ENCODE measurements at places on chromosomes 5 and 9.

GRCh38 chr5:157230610-157231009 is 35.3 kb upstream of the CYFIP2 start:
- no peak overlapping the region for H3K27ac ChIP-seq
- no peaks in the 10 kb centered on the region for H3K4me1 ChIP-seq
- H3K27me3 ChIP-seq, result no peaks in the 10 kb centered on the region
- H3K36me3 ChIP-seq, result no peaks in the 10 kb centered on the region

- peaks cover 6% of the 10 kb centered on the region for H3K4me1 ChIP-seq
- H3K36me3 ChIP-seq, result no peaks in the 10 kb centered on the region
- no peak for DNase-seq
- H3K27me3 ChIP-seq, result no peaks in the 10 kb centered on the region
- no peak overlapping the region for H3K4me3 ChIP-seq
- no peak overlapping the region for H3K27ac ChIP-seq
Measured at GRCh38 chr5:54178991-54179390, 131.4 kb downstream of the ARL15 start.

DNA sequence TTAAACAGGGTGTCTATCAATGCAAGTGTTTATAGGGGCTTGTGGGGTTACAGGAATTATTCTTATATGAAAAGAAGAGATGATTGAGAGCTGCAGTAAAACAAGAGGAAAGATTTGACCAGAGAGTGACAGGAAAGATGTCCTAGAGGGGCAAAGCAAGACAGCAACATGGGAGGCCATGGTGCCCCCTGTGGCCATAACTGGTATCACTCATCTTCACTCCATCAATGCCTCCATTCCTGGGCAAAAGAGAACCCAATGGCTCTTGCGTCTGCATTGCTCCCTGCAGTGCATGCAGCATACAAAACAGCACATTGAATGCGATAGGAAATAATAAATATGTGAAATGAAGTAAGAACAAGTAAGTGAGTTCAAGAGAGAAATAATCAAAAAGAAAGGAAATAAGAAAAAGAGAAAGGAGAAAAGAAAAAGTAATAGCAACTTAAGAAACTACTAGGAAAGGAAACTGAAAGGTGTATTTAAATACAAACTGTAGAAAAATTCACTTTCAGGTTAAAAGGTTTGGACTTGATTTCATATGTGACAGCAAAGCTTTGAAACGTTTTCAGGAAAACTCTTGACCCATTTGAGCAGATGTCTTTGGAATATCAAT is 206.6 kb downstream of the SEMA5A start:
- H3K36me3 ChIP-seq, result no peaks in the 10 kb centered on the region
- H3K4me3 ChIP-seq, result no peak overlapping the region
- no peaks in the 10 kb centered on the region for H3K27me3 ChIP-seq
- H3K4me1 ChIP-seq, result peaks cover 6% of the 10 kb centered on the region

- no peaks in the 10 kb centered on the region for H3K4me1 ChIP-seq
- H3K27ac ChIP-seq, result no peak overlapping the region
- H3K36me3 ChIP-seq, result peaks cover 8% of the 10 kb centered on the region
- H3K27me3 ChIP-seq, result no peaks in the 10 kb centered on the region
- H3K4me3 ChIP-seq, result peak overlapping the region; percentile 67
- DNase-seq, result no peak
Measured at GRCh38 chr5:97182571-97183099, 412 bp downstream of the RIOK2 start.

DNA sequence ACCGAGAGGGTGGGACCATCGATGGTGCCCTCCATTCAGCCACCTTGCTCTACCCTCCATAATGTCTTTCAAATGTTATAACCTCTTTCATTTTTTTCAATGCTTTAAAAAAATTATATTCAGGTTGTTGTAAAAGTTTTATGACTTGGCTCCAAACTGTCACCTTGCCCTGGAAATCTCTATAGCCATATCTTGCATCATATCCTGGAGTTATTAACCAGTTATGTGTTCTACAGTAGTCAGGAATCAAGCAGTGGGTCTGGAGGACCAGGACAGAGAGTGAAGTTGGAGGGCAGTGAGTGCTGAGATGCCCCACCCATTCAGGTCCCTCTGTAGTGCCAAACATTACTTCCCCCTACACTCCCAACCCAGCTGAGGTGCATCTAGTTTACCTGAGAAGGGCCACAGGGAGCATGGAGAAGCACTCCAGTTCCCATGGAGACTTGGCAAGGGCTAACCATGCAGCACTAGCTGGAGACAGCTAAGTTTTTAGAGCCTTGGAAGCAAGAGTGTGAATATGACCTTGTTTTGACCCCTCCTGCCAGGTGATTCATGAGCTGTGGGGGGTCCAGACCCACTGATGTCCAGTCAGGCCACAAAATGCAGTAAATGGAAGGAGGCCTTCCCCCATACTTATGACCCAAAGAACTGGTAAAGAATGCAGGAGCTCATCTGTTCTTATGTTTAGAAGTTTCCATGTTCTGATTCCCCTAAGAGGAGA is 5.5 kb downstream of the IFNA8 start:
- H3K4me1 ChIP-seq, result peaks cover 2% of the 10 kb centered on the region
- H3K27me3 ChIP-seq, result peaks cover 5% of the 10 kb centered on the region
- H3K27ac ChIP-seq, result no peak overlapping the region
- DNase-seq, result no peak
- H3K4me3 ChIP-seq, result no peak overlapping the region
- H3K36me3 ChIP-seq, result no peaks in the 10 kb centered on the region

DNA sequence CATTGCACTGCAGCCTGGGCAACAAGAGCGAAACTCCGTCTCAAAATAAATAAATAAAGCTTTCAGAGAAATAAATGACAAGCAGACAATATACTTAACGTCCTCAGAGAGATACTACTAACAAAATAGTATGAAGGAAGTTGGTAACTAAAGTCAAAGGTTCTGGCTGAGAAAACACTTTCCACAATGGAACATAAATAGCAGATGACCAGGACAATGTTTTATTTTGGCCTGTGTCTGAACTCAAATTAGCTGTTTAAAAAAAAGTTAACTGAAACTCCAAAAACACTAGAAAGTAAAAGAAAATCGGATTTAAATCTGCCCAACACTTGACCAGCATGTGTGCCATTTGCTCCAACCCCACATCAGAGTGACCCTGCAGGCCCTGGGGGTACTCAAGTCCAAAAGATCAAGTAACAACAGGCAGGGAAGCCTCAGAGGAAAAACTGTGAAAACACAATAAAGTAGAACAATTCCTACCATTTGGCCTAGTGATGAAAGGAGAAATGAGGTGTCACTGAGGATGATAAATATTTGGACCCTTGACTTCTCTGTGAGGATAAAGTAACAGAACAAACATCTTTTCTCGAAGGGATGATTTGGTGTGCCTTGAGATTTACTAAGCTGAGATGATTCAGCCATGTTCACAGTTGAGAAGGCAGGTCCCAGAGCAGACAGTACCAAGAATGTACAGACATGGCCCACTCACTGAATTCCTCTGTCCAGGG is 47.7 kb downstream of the LHFPL2 start:
- H3K4me1 ChIP-seq, result peaks cover 3% of the 10 kb centered on the region
- H3K36me3 ChIP-seq, result no peaks in the 10 kb centered on the region
- no peak overlapping the region for H3K27ac ChIP-seq
- H3K27me3 ChIP-seq, result no peaks in the 10 kb centered on the region

GRCh38 chr5:75054134-75054930 is 2.0 kb upstream of the GCNT4 start:
- DNase-seq, result peak; percentile 38
- peaks cover 2% of the 10 kb centered on the region for H3K4me1 ChIP-seq
- no peaks in the 10 kb centered on the region for H3K36me3 ChIP-seq
- no peak overlapping the region for H3K27ac ChIP-seq
- peaks cover 26% of the 10 kb centered on the region for H3K27me3 ChIP-seq

DNA sequence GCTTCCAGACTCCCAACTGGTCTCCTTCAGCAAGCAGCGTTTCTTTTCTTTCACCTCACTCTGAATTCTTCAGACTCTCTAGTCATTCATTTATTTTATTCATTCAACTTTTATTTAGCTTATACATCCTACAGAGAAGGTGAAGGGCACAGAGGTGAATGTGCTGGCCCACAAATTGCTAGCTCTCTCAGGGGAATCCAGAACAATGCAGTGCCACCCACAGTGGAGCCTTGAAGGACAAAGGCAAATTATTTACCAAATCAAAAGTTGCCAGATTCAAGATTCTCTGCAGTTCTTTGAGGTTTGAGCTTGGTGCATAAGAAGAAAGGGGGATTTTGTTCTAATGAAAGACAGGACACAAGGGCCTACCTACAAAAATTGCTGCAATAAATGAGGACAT is 29.7 kb downstream of the GRIA1 start:
- H3K27ac ChIP-seq, result no peak overlapping the region
- no peak overlapping the region for H3K4me3 ChIP-seq
- peaks cover 23% of the 10 kb centered on the region for H3K4me1 ChIP-seq
- no peaks in the 10 kb centered on the region for H3K27me3 ChIP-seq

- H3K27ac ChIP-seq, result no peak overlapping the region
- no peak overlapping the region for H3K4me3 ChIP-seq
- H3K27me3 ChIP-seq, result no peaks in the 10 kb centered on the region
- no peak for DNase-seq
- peaks cover 2% of the 10 kb centered on the region for H3K4me1 ChIP-seq
Measured at GRCh38 chr5:90909101-90909503, 350.5 kb downstream of the ADGRV1 start.

- H3K36me3 ChIP-seq, result no peaks in the 10 kb centered on the region
- H3K27me3 ChIP-seq, result peaks cover 2% of the 10 kb centered on the region
- H3K27ac ChIP-seq, result no peak overlapping the region
- no peak for DNase-seq
Measured at GRCh38 chr5:134029156-134029555, 24.4 kb upstream of the VDAC1 start.

GRCh38 chr5:19608444-19609002 is 379.5 kb downstream of the CDH18 start:
- H3K27ac ChIP-seq, result no peak overlapping the region
- H3K4me1 ChIP-seq, result no peaks in the 10 kb centered on the region
- no peaks in the 10 kb centered on the region for H3K27me3 ChIP-seq

DNA sequence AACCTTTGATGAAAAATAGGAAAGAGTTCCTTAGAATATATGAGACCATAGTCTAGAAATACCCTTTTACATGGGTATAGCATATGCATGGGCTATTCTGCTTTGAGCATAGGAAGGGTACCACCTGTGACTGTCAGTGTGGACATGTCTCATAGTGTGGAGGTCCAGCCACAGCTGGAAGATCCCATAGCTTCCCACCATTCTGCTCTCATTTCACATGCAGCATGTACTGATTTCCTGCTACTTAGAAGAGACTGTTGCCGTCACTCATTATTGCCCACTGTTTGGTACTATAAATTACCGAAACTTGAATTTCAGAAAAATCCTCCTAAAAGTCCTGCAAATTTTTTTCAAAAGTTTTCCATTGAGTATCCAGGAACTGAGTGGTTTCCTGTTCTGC is 477.8 kb upstream of the DAB2 start:
- DNase-seq, result no peak
- H3K27me3 ChIP-seq, result no peaks in the 10 kb centered on the region
- no peak overlapping the region for H3K27ac ChIP-seq

GRCh38 chr9:89969156-89969675 is 364.4 kb downstream of the GADD45G start:
- no peak overlapping the region for H3K27ac ChIP-seq
- no peak for DNase-seq
- H3K36me3 ChIP-seq, result no peaks in the 10 kb centered on the region
- no peaks in the 10 kb centered on the region for H3K27me3 ChIP-seq
- H3K4me1 ChIP-seq, result no peaks in the 10 kb centered on the region

- H3K4me3 ChIP-seq, result no peak overlapping the region
- DNase-seq, result no peak
- H3K27ac ChIP-seq, result no peak overlapping the region
- H3K36me3 ChIP-seq, result no peaks in the 10 kb centered on the region
- no peaks in the 10 kb centered on the region for H3K4me1 ChIP-seq
- H3K27me3 ChIP-seq, result no peaks in the 10 kb centered on the region
Measured at GRCh38 chr5:88925692-88926490, 42.9 kb upstream of the MEF2C start.

DNA sequence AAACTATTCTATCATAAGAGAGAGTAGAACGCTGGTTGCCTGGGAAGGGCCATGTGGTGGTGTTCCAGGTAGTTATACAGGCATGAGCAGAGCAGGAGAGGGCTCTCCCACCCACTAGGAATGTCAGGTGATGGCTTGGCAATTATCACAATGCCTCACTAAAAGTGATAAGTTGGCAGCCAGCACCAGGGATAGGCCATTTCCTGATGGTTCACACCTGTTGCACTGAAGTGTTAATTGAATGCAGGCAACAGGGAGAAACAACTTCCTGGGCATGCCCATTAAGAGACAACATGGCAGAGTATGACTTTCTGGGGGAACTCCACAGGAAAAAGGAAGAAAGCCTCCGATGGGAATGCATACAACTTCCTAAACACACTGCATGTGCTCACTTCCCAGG is 593.2 kb downstream of the ELAVL2 start:
- H3K36me3 ChIP-seq, result no peaks in the 10 kb centered on the region
- H3K4me3 ChIP-seq, result no peak overlapping the region
- H3K4me1 ChIP-seq, result peaks cover 2% of the 10 kb centered on the region
- no peak overlapping the region for H3K27ac ChIP-seq
- no peak for DNase-seq

GRCh38 chr9:68961587-68961986 is 52.3 kb downstream of the PRKACG start:
- no peaks in the 10 kb centered on the region for H3K27me3 ChIP-seq
- H3K4me3 ChIP-seq, result no peak overlapping the region
- no peaks in the 10 kb centered on the region for H3K36me3 ChIP-seq
- H3K4me1 ChIP-seq, result no peaks in the 10 kb centered on the region
- DNase-seq, result no peak
- no peak overlapping the region for H3K27ac ChIP-seq

DNA sequence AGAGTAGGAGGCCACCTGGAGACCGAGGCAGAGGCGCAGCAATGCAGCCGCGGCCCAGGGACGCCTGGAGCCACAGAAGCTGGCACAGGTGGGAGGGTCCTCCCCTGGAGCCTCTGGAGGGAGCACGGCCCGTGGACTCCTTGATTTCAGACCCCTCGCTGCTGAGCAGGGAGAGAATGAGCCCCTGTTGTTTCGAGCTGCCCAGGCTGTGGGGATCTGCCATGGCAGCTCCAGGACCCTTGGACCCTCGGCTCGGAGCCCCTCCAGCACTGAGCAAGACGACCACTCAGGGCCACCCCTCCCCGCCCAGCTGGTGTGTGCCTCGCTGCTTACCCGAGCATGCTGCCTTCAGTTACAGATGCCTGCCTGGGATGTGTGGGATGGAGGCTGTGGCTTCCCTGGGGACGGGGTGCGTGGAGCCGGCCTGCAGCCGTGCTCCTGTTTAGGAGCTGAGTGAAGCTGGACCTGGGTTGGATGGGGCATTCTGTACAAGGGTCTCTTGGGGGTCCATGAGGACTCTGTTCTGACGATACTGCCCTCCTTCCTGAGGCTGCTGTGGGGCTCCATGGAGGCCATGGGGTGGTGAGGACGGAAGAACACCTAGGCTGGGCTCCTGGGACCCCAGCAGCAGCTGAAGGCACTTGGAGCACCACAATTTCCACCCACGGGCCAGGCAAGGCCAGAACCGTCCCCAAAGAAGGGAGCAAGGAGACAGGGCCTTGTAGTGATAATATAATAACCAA is 115.1 kb upstream of the LPCAT1 start:
- no peak overlapping the region for H3K4me3 ChIP-seq
- no peaks in the 10 kb centered on the region for H3K4me1 ChIP-seq
- no peak for DNase-seq
- no peak overlapping the region for H3K27ac ChIP-seq
- H3K27me3 ChIP-seq, result peaks cover 11% of the 10 kb centered on the region

- H3K27me3 ChIP-seq, result no peaks in the 10 kb centered on the region
- H3K27ac ChIP-seq, result no peak overlapping the region
- H3K4me3 ChIP-seq, result no peak overlapping the region
Measured at GRCh38 chr9:129166623-129167557, 11.2 kb downstream of the IER5L start.

All from neuronal stem cell (in vitro differentiated cells).